ENCODE measurements at places on chromosomes 3 and 15. TPM values are rescaled to one million over a fixed set of nuclear protein-coding genes. Genes with fewer than 3 reads are reported as not detected.

The MED12L gene
- total RNA-seq, result 1.3 TPM

GRCh38 chr3:41140242-41140641 is 59.1 kb upstream of the CTNNB1 start:
- no peak for DNase-seq

- no peak for DNase-seq
These were observed 46.1 kb downstream of the PIAS1 start for GRCh38 chr15:68100194-68100593.

The ALG3 gene
- 73.7 TPM for total RNA-seq

- DNase-seq, result no peak
These were observed 12.8 kb downstream of the NXPE3 start for GRCh38 chr3:101791778-101792177.

The GLT8D1 gene
- total RNA-seq, result 45.9 TPM

- DNase-seq, result peak; percentile 16
These were observed 49.7 kb upstream of the POMGNT2 start for GRCh38 chr3:43155464-43156121.
